ENCODE measurements at places on chromosomes 12 and 14. TPM values are rescaled to one million over a fixed set of nuclear protein-coding genes. Genes with fewer than 3 reads are reported as not detected.

DNA sequence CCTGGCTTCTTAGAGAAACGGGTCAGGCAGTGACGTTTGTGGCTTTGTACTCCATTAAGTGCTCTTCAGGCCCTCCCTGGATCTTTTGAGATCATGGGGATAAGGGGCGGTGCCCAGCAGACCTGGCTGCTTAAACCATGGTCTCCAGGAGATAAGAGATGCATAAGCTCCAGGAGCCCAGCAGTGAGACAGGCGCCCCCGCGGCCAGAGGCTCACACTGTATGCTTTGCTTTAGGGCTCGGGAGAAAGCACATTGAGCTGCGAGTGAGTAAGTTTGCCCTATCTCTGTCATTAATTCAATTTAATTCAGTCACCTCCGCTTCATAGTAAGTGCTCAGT is 359.5 kb downstream of the CACNA1C start:
- peak; percentile 54 for DNase-seq

DNA sequence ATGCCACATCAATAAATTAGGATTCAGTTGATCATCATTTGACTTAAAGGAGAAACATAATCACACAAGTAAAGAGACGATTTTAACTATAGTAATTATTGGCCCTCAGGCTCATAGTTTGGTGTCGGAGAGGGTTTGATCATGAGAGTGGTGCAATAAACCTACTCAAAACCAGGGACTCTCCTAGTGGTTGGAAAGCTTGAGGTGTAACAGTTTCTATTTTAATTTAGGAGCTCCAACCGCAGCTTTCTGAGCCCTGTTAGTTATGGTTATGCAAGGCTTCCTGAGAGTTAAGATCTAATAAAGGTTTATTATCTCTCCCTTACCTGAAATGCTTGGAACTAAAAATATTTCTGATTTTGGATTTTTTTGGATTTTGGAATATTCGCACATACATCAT is 36.4 kb downstream of the TMTC2 start:
- no peak for DNase-seq

DNA sequence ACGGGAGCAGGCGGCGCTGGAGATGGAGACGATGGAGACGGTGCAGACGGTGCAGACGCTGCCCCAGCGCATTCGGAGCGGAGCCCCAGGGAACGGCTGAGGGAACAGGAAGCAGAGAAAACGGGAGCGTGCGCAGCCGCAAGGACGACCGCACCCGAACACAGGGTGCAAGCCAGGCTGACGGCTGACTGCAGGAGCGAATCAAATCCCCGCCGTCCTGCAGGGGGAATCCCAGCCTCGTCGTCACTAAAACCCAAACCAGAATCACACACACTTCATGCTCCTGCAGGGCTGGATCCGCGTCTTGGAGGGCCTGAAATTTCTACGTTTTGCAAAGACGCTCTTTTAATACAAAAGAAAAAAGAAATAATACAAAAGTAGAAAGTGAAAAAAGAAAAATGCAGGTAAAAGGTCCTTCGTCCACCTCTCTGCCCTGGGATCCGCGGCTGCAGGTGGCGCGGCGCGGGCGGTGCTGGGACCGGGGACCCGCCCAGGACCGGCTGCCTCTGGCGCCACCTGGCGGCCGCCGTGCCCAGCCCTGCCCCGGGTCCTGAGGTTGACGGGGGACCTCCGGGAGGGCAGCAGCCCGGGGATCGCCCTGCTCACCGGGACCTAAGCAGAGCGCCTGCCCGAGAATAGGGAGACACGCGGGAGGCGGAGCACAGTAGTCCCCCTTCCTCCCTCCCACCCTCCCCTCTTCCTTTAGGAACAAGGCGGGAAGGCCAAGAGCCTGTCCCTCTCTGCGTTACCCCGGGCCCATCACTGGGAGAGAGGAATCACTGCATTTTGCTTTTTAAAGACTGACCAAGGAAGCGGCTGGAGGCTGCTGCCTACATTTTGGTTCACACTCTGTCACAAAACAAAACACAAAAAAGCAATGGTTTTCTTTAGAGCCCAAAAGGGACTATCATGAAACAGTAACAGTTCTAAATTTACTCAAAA is 20.1 kb downstream of the STX2 start:
- peak; percentile 99 for DNase-seq

The NOXRED1 gene
- total RNA-seq = 0.07 TPM

- no peak for DNase-seq
Observed at GRCh38 chr12:12176402-12176801, 90.4 kb downstream of the LRP6 start.

Measured in H7 (cell line).